Stimulated activated CD8-positive, alpha-beta memory T cell treated with anti-CD3 and anti-CD28 coated beads, Interleukin-7, amount 100 ng/mL, for 4 hours (primary cell): ENCODE measurements at places on chromosomes 2 and 18.

- DNase-seq: no peak
These were observed 581.5 kb downstream of the PLCL1 start for GRCh38 chr2:198385856-198386255.

DNA sequence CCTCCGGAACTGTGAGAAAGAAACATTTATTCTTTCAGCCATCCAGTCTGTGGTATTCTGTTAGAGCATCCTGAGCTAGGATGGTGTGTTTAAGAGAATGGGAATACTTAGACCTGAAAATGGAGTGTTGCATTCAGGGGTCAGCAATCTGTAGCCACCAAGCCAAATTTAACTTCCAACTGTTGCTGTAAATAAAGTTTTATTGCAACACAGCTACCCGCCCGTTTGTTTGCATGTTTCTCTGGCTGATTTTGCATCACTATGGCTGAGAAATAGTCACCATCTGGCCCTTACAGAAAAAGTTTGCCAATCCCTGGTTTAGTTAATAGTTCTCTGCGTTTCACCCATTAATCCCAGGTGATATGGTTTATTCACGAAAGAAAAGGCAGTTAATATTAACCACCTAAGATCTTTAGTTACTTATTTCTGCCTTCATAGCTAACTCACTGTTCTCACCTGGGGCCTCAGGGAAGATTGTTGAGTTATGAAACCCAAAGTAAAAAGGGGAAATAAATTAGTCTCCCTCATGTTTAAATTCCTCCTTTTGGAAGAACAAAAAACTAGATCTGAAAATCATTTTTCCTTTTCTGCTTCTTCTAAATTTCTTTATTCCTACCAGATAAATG lies 9.5 kb upstream of the CYS1 start:
- DNase-seq: no peak

- DNase-seq: no peak
These were observed 246.8 kb upstream of the RAB6C start for GRCh38 chr2:129732630-129733026.

- DNase-seq: no peak
These were observed 143.8 kb downstream of the RNF152 start for GRCh38 chr18:61749031-61749430.

- DNase-seq: no peak
These were observed 43.1 kb upstream of the ATP8B1 start for GRCh38 chr18:57846258-57846657.

DNA sequence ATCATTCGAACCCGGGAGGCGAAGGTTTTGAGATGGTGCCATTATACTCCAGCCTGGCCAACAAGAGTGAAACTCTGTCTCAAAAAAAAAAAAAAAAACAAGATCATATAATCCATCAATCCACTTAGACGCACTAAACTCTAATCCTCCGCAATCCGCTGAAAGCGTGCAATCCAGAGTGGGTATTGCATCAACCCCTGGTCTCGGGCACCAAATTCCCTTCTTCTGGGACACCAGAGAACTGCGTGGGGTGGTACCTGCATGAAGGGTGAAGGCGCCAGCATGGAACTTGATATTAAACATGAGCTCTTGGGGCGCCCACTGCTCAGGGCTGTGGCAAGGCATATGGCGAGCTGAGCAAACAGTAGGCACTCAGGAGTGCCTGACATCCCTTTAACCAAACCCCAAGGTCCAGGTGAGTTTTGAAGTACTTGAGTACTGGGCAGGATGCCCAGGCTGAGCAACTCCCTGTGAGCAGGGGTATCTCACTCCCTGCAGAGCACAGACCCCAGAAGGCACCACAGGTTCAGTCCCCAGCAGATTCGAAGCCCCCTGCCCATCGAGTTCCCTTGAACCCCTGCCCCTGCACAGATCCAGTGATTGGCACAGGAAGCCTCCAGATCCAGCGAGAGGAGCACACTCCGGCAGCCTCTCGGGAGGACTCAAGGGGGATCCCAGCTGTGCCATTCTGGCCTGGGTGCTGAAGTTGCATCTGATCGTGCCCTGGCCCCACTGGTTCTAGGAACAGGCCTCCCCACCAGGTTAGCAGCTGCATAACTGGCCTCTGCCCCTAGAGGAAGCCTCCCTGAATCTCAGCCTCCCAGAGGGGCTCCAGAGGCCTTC lies 8.0 kb downstream of the ALPI start:
- DNase-seq: no peak

DNA sequence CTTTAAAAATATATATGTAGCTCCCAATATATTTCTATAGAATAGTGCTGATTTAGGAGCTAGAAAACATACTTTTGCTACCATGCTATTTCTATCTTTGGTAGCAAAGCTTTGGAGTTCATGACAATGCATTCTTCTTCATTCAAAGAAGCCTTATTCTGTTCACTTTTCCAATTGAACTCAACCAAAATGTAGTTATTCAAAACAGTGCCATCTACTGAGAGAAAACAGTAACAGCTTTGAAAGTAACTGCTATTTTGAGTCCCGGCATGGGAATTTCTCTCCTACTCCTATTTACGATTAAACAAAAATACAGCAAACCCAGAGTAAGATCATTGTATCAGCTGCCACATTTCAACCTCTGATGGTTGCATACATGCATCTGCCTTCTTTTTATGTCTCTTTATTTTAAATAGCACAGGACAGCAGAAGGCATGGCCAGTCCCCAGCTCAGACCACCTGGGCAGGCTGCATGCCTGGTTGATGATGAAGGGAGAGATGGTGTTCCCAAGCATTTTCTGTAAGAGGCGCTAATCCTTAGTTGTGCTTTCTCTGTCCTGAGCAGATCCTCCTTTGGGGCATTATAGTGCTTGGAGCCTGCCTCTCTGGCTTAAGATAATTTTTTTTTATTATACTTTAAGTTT lies 69.7 kb upstream of the SULT1C3 start:
- no peak for DNase-seq

- no peak for DNase-seq
These were observed 49.8 kb upstream of the ALPP start for GRCh38 chr2:232328516-232329460.

GRCh38 chr2:236259371-236259770 lies 4.8 kb downstream of the ASB18 start:
- DNase-seq: no peak
